ENCODE measurements at places on chromosomes 7 and 10.

DNA sequence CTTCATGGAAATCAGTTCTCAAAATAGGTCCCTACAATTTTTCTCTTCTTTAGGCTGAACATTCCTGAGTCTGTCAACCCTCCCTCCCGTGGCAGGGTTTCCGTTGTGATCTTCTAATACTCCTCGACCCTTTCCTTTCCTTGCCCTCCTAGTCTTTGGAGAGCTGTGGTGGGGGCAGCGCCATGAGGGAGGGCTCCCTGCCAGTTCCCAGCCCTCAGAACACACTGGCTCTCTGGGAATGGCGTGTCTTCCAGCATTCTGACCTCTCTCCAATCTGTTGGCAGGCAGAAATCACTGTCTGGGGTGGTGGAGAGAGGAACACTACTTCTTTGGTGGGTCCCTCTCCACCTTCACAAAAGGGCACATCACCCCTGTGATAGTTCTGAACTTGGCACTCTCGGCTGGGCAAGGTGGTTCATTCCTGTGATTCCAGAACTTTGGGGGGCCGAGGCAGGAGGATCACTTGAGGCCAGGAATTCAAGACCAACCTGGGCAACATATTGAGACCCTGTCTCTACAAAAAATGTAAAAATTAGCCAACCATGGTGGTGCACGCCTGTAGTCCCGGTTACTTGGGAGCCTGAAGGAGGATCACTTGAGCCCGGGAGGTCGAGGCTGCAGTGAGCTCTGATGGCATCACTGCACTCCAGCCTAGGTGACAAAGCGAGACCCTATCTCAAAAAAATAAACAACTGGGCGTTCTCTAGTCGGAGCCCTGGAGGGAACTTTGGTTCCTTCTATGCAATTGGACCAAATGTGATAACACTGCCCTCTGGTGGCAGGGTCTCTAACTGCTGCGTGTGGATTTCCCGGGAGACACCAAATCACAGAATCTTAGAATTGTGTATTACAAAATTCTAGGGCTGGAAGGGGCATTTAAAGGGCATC, 13.1 kb upstream of the ARPC1A start:
- DNase-seq, result peak; percentile 56

- no peak for DNase-seq
These were observed 86.2 kb upstream of the DDC start for GRCh38 chr7:50651271-50651989.

- DNase-seq, result no peak
These were observed 250.9 kb upstream of the SORCS1 start for GRCh38 chr10:107415446-107415845.

DNA sequence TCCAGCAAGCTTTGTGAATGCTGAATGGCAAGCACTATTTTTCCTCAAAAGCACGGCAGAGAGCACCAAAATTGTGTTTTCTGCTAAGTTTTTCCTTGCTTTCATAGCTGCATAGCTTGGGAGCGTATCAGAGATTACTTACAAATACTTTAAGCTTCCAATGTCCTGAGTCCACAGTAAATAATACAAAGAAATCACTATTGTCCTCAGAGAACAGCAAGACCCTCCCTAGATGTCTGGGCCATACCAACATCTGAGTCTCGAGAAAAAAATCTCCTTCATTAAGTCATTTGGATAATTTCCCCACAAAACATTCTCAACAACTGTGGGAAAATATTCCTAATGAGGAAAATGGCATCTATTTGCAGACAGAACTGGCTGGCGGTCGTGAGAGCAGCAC, 41.7 kb downstream of the SGMS1 start:
- no peak for DNase-seq

All from stimulated activated CD4-positive, alpha-beta T cell treated with anti-CD3 and anti-CD28 coated beads, TNF-alpha, amount 100 ng/mL, for 1 hour (primary cell).